ENCODE measurements at places on chromosomes 6 and 20.

DNA sequence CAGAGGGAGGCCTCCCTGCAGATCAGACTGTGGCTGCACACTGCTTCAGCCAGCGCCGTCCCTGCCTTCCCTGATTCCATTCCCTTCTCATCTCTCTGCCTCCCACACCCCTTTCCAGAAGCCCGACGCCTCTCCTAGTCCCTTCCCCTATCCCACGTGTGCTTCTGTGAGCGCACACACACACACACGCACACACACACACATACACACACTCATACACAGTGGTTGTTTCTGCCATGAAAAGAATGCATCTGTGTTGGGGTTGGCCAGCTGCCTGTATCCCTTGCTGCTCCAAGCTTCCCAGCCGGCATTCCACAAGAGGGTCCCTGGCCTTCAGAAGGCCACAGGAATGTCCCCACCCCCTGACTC lies 51.7 kb downstream of the MOCS1 start:
- DNase-seq = no peak

DNA sequence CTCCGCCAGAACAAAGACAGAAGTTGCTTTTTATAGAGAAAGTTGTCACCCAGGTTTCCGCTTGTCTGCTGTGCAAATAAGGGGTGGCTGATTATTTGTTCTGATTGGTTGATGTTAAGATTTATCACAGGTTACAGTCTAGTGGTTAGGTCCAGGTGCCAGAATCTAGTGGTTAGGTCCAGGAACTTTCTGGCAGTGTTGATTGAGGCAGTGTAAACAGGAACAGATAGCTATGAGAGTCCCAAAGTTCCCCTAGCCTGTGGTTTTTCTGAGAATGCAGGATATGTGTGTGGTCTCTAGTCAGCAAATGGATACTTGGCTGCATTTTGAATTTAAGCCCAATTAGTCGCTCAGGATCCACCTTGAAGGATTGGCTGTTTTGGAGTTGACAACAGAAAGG lies 148.0 kb downstream of the TMEM200A start:
- DNase-seq = no peak

GRCh38 chr6:17650656-17651309 lies 50.7 kb downstream of the FAM8A1 start:
- DNase-seq = no peak

GRCh38 chr20:43963872-43964791 lies 49.5 kb downstream of the TOX2 start:
- DNase-seq = peak; percentile 35

DNA sequence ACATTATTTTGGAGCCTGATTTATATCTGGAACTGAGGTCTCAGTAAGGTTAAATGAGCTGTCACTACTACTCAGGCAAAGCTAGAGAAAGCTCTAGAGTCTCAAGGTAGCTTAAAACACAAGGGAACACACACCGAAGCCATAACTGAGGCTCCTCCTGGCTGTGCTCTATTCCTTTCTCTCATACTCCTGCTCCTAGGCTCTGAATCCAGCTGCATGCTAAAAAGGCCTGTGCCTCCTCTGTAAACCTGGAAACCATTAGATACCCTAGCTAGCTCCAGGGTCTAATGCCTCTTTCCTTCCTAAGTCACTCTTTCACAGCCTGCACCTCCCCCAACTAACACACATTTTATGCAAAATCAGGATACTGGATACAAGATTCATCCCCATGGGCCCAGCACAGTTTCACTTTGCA lies 17.1 kb downstream of the RIPOR2 start:
- no peak for DNase-seq

DNA sequence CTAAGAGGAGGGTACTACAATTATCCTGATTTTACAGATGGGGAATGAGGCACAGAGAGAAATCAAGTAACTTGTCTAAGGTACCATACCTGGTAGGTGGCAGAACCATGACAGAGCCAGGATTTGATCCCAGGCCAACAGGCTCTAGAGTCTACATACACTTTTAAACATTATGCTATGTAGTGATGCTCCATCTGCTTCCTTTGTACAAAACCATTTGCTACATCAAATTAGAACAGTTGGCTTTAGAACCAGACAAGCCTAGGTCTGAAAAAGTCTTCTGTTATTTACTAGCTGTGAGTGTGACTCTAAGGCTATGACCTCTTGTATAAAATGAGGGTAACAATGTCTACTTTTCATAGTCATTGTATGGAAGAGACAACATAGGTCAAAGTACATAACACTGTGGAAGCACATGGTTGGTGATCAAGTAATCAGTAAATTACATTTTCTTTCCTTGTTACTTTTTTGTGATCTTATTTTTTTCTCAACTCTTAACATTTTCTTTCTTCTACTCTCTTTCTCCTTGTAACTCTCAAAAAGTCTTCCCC lies 122.1 kb downstream of the PDSS2 start:
- DNase-seq = no peak

- no peak for DNase-seq
Measured at GRCh38 chr6:136576821-136577220, 26.6 kb upstream of the MAP7 start.

- no peak for DNase-seq
Measured at GRCh38 chr20:38228436-38228835, 32.1 kb downstream of the KIAA1755 start.

GRCh38 chr20:57857118-57857517 lies 147.3 kb upstream of the PMEPA1 start:
- no peak for DNase-seq

DNA sequence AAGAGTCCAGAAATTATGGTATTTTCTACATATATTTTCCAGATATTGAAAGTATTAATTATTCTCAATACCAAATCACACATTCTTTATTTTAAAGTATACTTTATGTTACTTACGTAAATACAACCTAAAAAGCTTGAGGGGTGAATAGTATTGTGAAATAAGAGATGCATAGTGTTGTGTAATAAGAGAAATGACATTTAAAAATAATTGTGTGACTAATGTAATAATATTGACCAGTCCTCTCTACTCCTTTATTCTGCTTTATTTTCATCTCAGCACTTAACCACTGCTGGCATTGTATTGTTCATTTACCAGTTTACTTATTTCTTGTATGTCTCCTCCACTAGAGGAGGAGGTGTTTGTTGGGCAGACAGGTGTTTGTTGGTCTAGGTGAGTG lies 135.6 kb downstream of the EYA4 start:
- no peak for DNase-seq

DNA sequence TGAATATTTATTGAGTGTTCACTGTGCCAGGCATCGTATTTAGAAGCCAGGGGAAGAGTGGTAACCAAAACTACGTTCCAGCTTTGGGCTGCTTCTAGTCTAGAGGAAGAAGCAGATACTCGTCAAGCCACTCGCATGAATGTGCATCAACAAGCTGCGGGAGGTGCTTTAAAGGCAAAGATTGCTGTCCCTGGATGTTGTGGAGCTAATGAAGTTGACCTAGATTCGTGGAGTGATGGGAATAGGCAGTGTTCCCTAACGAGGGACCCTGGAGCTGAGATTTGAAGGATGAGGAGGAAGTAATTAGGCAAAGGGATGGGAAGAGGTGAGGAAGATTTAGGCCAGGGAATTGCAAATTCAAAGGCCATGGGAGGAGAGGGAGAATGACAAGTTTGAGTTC lies 118.9 kb downstream of the TMEM170B start:
- no peak for DNase-seq

GRCh38 chr20:58012731-58013510 lies 215.5 kb downstream of the ANKRD60 start:
- no peak for DNase-seq

DNA sequence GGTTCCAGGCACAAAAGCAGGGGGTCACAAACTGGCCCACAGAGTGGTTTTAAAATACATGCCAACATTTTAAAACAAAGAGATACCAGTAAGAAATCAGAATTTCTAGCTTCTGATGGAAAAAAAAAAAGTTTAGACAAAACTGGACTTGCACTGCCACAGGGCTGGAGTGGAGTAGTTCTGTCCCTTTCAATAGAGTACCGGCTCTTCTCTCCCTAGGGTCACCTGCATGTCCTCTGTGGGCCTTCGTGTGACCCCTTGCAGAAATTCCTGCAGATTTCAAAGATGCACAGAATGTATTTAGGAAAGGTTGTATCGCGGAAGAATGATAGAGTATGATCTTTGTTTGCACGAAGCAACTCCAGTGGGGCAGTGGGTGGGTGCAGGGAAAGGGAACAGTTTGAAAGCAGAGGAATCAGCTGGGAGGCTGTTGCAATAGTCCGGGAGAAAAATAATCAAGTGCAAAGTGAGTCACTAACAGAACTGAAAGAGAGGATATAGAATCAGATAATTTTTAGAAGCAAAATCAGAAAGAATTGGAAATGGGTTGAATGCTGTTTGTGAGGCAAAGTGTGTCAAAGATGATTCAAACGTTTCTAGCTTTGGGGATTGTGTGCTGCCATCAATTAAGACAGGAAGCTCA lies 97.3 kb upstream of the STXBP5 start:
- DNase-seq = no peak

DNA sequence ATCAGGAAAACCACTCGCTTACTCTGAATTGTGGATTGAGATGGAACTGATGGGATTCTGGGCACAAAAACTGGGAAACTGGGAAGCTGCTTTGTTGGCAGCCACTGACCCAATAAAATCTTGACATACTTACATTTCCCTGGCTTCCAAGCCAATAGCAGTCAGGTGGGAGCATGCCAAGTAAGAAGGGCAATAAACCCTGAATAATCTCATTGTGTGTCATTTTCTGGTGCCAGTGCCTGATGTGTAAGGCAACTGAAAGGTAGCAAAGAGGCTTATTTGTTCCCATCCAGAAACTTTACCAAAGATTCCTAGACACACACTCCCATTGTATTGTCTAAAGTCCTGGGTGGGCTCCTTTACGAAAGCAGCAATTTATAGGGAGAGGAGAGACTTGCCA lies 93.2 kb downstream of the TBX18 start:
- DNase-seq = no peak

DNA sequence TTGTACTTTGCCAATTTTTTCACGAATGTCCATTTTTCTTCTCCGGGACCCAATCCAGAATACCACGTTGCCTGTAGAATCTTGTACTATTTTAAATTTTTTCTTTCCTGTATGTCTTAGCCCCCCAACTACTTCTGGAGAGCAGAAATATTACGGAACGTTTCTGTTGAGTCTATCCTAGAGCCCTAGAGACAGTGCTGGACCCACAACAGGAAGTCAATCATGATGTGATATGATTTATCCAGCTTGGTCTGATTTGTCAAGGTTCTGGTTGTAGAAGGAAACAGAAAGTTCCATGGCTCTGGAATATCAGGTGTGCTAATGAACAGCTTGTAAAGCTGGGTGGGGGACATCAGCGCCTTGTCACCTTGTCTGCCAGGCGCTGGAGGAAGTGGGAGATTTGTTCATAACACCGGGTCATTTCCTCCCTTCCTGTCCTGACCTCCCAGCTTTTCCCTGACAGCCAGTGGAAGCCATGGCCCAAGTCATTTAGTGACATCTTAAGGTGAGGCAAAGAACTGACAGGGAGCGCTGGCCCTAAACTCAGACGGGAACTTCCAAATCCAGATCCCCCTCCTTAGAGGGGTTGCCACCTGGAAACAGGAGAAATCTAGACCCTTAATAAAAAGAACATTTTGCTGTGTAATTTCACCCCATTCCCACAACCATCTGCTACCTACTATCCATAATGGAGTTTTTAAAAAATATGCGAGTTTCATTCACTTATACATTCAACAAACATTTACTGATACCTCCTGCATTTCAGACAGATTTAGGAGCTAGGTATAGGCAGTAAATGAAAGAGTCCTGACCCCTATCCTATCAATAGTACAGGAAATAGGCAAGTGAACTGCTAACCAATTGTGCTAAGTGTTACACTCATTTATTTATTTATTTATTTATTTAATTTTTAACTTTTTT lies 130.5 kb downstream of the ZFP64 start:
- no peak for DNase-seq

DNA sequence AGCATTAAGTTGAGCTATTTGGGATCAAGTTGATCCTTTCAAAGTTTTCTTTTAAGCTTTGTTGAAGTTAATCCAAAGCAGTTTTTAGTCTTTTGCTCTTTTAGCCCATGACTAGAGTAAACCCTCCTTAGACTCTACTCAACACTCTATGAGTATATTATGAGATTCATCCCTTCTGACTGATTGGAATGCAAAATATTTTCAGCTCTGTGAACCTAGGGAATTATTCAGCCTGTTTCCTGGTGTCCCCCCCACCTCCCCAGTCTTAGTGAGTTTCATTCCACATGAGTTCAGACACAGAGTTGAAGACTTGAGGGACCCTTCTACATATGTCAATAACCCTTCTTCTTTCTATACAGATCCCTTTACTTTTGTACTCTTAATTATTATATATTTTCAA lies 413.7 kb downstream of the RFPL4B start:
- DNase-seq = no peak

- no peak for DNase-seq
Measured at GRCh38 chr6:35449287-35449881, 2.8 kb upstream of the FANCE start.

- DNase-seq = no peak
Measured at GRCh38 chr20:13545790-13546189, 92.9 kb downstream of the TASP1 start.

- no peak for DNase-seq
Measured at GRCh38 chr20:24693466-24694156, 224.2 kb downstream of the SYNDIG1 start.

- no peak for DNase-seq
Measured at GRCh38 chr20:9447182-9447581, 67.2 kb upstream of the LAMP5 start.
